ENCODE measurements at places on chromosomes 11 and 22.

- DNase-seq, result no peak
Observed at GRCh38 chr11:12629601-12630313, 44.5 kb upstream of the TEAD1 start.

DNA sequence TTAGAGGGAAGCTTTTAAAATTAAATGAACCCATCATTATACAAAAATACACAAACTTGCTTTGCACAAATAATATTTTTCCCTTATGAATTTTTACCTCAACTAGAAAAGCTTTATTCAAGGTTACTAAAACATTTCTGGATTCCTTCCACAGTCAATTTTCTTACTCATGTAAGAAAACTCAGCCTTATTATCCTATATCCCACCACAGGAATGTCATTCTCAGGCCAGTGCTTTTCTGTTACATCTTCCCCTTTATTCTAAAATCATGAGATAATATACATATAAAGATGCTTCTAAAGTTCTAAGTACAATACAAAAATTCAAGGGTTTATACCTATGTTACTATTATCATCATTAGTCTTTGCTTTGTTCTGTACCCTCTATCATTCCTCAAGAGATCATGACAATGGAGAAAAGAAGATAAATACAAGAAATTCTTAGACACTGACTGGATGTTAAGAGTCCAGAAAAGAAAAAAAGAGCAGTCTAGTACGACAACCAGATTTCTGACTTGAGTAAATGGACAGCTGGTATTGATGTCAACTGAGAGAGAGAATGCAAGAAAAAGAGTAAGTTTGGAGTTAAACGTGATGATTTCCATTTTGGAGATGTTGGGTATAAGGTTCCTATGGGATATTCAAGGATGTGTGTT, 60.3 kb downstream of the MTMR2 start:
- no peak for DNase-seq

DNA sequence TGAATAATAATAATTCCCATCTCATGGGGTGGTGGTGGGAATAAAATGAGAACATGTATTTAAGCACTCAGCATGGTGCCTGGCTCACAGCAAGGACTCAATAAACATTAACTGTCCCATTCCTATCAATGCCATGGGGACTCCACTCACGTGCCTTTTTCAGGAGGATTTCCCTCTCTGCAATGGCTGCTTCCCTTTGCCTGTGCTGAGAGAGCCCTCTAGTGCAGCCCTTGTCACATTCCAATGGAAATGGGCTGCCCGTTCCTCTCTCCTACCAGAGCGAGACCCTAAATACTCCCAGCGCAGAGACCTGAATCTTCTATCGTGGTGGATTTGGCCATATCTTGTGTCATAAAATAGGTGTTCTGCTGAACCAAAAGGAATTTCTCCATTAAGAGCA, 621.5 kb upstream of the B3GAT1 start:
- no peak for DNase-seq

- DNase-seq, result no peak
Observed at GRCh38 chr11:25159341-25159740, 662.5 kb downstream of the LUZP2 start.

GRCh38 chr11:3196161-3197043, 22.2 kb downstream of the MRGPRG start:
- DNase-seq, result no peak

GRCh38 chr11:2462986-2463765, 18.4 kb downstream of the KCNQ1 start:
- no peak for DNase-seq

GRCh38 chr11:100734743-100735527, 47.8 kb downstream of the ARHGAP42 start:
- no peak for DNase-seq

GRCh38 chr11:643849-644738, 7.0 kb downstream of the DRD4 start:
- DNase-seq, result no peak

GRCh38 chr11:29163231-29163630, 853.6 kb downstream of the KCNA4 start:
- DNase-seq, result no peak

DNA sequence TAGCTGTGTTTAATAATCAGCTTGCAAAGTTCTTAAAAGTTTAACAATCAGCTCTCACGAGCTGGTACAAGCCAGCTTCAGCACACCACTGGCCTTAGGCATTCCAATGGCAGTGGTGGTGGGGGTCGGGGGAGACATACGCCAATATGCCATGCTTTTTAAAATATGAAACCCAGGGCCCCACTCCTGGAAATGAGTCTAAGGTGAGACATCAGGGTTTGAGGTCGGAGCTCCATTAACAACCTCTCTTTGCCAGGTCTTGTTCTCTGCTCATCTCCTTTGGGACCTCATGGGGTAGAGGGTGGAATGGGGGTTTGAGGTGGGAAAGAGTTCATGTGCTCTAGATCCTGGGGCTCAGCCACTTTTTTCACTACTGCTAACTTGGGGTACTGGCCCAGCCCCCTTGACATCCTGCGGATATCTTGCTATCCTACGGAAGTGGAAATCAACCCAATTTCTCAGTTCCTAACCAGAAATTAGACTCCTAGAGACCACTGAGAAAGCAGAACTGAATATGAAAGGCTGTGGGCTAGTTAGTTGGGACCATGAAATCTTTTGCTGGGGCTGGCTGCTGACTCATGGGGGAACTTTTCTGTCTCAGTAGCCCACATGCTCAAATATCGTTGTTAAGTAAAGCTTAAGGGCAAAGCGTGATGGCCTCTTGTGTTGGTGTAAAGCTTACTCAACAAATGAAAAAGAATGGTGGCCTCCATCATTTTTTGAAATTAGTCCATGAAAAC, 90.1 kb downstream of the PDHX start:
- no peak for DNase-seq

DNA sequence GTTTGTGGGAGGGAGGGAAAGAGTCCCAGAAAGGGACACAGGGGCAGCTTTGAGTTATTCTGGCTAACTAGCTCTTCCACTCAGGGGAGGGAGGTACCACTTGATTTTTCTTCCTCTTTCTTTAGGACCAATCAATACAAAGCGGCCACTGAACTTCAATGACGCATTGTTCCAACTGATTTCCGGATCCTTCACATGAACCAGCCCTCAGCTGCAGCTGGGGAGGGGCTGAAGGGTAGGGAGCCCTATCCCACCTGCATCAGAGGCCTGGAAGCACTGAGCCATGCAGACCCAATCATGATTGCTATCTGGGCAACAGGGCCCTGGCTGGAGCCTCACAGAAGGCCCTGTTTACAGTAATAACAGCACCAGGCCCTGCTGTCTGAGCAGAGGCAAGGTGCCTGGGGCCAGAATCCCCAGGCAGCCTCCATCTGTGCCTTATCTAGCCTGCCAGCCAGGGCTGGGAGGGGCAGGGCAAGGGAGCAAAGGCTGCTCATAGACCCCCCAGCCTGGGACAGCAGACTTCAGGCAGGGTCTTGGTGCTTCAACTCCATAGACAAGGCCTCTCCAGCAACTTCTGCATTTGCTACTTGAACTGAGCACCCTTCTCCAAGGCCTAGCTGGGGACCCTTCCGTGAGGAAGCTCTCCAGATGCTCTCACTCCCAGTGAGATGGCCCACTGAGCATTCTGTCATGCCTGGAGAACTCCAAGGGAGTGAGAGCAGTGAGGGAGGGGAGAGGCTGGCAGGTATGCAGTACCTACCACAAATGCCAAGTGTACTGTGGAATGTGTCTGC, 22.5 kb downstream of the CLPB start:
- peak; percentile 39 for DNase-seq

DNA sequence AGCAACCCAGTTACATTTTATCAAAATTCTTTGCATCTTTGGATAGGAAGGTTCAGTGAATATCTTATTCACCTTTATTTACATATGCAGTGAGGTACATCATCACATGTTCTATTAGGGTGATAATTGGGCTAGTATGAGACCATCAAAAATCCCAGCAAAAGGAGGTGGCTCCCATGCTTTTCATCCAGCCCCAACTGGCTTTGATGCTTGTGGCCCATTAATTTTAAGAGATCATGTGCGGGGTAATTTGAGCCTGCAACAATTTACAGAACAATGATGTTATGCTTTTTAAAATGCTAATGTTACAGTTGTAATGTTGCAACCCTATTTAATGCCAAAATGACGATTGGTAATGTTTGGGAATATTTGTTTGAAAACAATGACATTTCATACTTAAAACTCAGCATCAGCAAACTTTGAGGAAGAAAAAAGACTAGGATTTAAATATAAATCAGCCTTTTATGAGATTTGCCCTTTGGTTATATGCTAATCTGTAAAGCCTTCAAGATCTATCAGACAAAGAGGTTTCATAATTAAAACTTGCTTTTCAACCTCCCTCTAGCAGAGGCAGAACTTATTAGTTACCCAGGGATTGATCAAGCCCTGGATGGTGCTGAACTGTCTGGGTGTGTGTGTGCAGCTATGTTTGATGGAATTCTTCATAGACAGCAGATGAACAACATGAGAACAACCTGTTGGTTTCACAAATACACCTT, 183.5 kb upstream of the SORL1-AS1 start:
- no peak for DNase-seq

GRCh38 chr11:113265362-113265761, 49.0 kb upstream of the TTC12 start:
- no peak for DNase-seq

DNA sequence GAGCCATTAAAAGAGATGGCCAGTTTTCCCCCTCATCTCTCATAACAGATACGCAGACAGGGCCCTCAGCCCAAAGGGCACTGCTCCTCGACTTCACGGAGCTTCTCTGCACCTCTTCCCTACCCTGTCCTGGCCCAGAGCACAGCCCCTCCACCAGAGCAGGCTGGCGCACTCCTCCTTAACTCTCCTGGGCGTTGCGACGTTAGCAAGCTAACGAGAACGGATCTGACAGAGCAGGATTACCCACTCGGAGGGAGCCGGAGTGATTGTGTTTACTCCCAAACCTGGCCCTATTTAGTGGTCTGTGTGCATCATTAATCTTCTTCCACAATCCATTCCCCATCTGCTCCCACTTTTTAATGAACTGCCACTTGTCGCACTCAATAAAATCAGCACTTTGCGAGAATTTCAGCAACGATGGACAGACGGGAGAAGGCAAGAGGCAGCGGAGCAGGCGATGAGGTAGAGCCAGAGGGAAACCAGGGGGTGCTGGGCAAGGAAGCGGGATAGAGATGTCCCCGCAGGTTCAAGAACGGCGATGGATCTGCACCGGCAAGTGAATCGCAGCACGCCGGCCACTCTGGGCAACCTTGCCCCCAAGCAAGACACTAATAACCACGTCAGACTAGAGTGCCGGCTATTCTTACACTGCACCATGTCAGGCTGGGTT, 159.4 kb downstream of the BUD13 start:
- no peak for DNase-seq

DNA sequence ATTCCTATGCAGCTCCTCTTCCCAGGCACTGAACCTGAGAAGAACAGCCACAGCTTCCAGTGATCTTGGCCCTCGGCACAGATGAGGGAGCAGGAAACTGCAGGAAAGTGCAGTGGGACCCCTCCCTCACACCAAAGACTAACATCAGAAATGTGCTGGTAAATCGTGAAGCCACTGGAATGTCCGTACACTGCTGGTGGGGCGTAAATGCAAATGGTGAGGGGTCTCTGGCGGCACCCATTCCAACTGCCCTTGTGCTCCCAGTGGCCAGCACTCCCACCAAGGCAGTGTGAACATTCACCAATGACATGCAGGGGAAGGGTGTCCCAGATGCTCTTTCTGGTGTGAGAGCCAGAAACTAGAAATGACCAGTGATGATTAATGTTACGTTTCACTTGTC, 574.0 kb downstream of the BRD1 start:
- DNase-seq, result no peak

DNA sequence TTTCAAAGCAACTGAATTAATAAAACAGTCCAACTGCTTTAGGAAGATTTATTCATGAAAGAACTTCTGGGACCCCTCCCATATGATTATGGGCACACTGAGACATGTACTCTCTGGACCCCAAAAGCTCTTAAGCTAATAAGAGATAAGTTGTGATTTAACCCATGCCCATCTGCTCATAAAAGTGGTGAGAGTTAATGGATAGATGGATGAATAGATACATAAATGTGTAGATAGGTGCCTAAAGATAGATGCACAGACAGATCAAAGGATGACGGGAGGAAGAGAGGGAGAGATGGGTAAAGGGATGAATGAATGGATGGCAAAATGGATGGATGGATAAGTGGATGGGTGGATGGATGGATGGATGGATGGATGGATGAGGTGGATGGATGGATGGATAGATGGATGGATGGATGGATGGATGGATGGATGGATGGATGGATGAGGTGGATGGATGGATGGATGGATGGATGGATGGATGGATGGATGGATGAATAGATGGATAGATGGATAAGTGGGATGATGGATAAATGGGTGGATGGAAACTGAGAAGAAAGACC, 29.4 kb upstream of the TH start:
- no peak for DNase-seq

DNA sequence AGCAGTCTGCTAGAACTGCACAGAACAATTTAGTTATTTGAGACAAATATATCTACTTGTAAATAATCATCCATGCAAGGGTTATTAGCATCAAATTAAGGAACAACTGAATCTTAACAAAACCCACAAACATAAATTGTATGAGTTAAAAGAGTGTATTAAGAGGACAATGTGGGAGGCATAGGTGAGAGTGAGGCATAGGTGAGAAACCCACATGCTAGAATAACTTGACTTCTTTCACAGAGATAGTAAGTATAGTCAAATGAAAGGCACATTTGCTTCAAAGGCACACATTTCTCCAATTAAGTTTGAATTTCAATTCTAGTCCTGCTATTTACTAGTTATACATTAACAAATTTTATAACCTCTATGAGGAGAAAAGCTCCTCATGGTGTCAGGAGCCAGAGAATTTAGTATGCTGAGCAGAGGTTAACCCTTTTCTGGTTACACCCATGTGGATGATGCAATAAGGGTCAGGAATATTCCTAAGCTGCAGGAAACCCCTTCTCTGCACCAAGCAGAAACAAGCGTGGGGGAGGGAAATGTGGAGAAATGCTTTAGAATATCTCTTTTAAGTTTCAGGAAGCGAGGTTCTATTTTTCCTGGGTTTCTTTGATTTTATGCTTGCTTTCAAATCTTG, 264.2 kb downstream of the GRM5 start:
- DNase-seq, result no peak

DNA sequence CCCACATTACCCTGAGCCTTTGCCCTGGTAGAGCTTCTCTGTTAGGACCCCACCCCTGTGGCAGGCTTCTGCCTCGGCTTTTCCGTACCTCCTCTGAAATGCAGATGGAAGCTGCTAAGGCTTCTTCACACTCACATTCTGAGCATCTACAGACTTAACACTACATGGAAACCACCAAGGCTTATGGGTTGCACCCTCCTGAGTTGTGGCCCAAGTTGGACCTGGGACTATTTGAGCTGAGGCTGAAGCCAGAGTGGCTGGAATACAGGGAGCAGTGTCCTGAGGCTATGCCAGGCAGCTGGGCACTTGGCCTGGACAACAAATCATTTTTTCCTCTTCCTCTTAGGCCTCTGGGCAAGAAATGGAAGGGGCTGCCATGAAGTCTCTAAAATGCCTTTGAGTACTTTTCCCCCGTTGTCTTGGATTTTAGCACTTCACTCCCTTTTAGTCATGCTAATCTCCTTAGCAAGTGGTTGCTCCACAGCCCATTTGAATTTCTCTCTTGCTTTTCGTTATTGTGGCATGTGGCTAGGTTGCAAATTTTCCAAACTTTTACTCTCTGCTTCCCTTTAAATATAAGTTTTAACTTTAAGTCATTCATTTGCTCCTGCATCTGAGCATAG, 114.8 kb upstream of the FIBIN start:
- no peak for DNase-seq

- peak; percentile 19 for DNase-seq
Observed at GRCh38 chr22:28112548-28113043, 193.5 kb upstream of the PITPNB start.
